Activated CD8-positive, alpha-beta T cell treated with anti-CD3 and anti-CD28 coated beads for 36 hours (primary cell): ENCODE measurements at places on chromosomes 7 and 10. TPM values are rescaled to one million over a fixed set of nuclear protein-coding genes. Genes with fewer than 3 reads are reported as not detected.

DNA sequence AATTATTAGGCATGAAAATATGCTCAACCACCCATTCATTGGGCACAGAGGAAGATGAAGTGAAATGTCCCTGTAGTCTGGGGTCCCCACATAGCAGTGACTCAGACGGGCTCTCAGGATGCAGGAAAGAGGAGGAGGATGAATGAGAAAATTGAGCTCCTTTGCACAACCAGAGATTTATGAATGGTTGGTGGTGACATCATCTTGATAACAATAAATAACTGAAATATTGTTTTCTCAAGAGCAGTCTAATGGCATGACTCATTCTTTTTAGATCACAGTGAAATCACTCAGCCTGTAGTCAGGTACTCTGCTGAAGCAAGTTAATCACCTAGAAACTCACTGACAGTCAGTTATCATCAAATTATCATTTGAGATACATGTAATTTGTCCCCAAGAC lies 254.1 kb downstream of the RELN start:
- no peaks in the 10 kb centered on the region for H3K36me3 ChIP-seq
- peaks cover 9% of the 10 kb centered on the region for H3K27me3 ChIP-seq
- no peak for DNase-seq
- no peaks in the 10 kb centered on the region for H3K4me1 ChIP-seq

- H3K4me3 ChIP-seq, result peak overlapping the region; percentile 94
- peaks cover 24% of the 10 kb centered on the region for H3K36me3 ChIP-seq
- H3K27me3 ChIP-seq, result no peaks in the 10 kb centered on the region
- H3K4me1 ChIP-seq, result peaks cover 41% of the 10 kb centered on the region
- no peak for DNase-seq
Measured at GRCh38 chr10:14952851-14953423, 959 bp downstream of the DCLRE1C start.

GRCh38 chr7:149635561-149636329 lies 137.6 kb downstream of the ZNF467 start:
- H3K36me3 ChIP-seq, result no peaks in the 10 kb centered on the region
- H3K27ac ChIP-seq, result no peak overlapping the region
- peaks cover 6% of the 10 kb centered on the region for H3K27me3 ChIP-seq
- no peak overlapping the region for H3K4me3 ChIP-seq
- no peaks in the 10 kb centered on the region for H3K4me1 ChIP-seq

GRCh38 chr7:46192271-46192670 lies 271.2 kb upstream of the IGFBP3 start:
- no peaks in the 10 kb centered on the region for H3K27me3 ChIP-seq
- H3K4me1 ChIP-seq, result no peaks in the 10 kb centered on the region
- H3K4me3 ChIP-seq, result no peak overlapping the region
- H3K27ac ChIP-seq, result no peak overlapping the region

GRCh38 chr7:69880840-69881239 lies 282.6 kb downstream of the AUTS2 start:
- no peaks in the 10 kb centered on the region for H3K27me3 ChIP-seq
- no peaks in the 10 kb centered on the region for H3K36me3 ChIP-seq
- DNase-seq, result no peak

DNA sequence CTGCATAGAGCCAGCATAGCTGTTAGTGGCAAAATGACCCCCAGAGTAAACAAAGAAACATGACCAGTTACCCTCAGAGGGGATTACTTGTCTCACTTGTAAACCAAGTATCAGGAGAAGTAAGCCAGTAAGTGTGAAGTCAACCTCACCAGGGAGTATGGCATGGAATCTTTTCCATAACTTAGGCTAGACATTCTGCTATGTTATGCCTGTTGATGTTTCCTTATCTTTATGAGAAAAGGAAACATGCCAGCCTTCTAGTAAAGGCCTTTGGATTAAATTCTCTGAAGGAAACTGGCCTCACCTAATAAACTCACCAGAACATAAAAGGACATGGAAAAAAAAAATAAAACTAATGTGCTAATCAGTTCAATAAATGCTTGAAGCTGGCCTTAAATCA lies 87.7 kb downstream of the SEM1 start:
- peaks cover 2% of the 10 kb centered on the region for H3K36me3 ChIP-seq
- H3K27ac ChIP-seq, result no peak overlapping the region
- no peak overlapping the region for H3K4me3 ChIP-seq
- peaks cover 2% of the 10 kb centered on the region for H3K27me3 ChIP-seq
- no peaks in the 10 kb centered on the region for H3K4me1 ChIP-seq

- H3K4me3 ChIP-seq, result no peak overlapping the region
- H3K27me3 ChIP-seq, result no peaks in the 10 kb centered on the region
- DNase-seq, result no peak
- no peak overlapping the region for H3K27ac ChIP-seq
- H3K36me3 ChIP-seq, result peaks cover 10% of the 10 kb centered on the region
- no peaks in the 10 kb centered on the region for H3K4me1 ChIP-seq
Measured at GRCh38 chr7:144470078-144470477, 66.6 kb upstream of the NOBOX start.

DNA sequence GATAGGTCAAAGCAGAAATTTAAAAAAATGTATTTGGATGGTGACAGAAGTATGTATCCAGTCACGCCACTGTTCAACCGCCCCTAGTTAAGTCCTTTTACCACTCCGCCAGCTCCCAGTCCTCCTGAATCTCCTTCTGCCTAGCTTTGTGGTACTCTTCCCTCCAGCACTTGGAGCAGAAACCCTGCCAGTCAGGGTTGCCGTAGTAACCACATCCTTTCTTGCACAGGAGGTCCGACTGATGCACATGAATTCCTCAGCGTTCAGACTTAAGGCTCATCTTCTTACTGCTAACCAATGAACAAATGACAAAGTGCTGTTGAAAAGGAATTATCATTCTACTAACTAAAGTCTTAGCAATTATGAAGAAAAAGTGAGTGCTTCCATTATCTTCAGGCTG lies 175.3 kb upstream of the KCTD7 start:
- H3K36me3 ChIP-seq, result peaks cover 6% of the 10 kb centered on the region
- no peak overlapping the region for H3K4me3 ChIP-seq
- DNase-seq, result no peak
- H3K27ac ChIP-seq, result no peak overlapping the region

- no peak overlapping the region for H3K27ac ChIP-seq
- DNase-seq, result no peak
- H3K36me3 ChIP-seq, result no peaks in the 10 kb centered on the region
- H3K4me3 ChIP-seq, result no peak overlapping the region
- no peaks in the 10 kb centered on the region for H3K27me3 ChIP-seq
Measured at GRCh38 chr10:76463111-76463510, 1031.7 kb downstream of the LRMDA start.

DNA sequence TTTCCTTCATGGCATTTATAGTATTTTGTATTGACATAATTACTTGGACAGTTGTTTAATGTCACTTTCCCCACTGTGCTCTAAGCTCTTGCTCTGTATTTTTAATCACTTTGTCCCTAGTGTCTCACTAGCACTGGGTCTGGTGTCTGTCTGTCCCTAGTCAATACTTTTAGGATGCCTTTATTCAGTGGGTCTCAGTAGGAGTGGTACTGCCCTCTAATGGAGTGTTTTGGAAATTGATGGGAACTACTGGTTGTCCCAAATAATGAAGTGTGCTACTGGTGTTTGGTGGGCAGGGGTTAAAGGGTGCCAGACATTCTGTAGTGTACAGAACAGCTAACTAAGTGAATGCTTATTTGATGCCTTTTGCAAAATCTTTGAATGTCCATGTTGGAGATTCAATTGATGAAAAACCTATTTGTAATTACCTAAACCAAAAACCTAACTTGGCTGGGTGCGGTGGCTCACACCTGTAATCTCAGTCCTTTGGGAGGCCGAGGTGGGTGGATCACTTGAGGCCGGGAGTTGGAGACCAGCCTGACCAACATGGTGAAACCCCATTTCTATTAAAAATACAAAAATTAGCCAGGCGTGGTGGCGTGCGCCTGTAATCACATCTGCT lies 33.3 kb downstream of the CDK14 start:
- no peak overlapping the region for H3K27ac ChIP-seq
- H3K4me1 ChIP-seq, result no peaks in the 10 kb centered on the region
- H3K4me3 ChIP-seq, result no peak overlapping the region

- H3K36me3 ChIP-seq, result no peaks in the 10 kb centered on the region
- H3K27me3 ChIP-seq, result no peaks in the 10 kb centered on the region
- H3K4me3 ChIP-seq, result no peak overlapping the region
- peak; percentile 32 for DNase-seq
- peaks cover 11% of the 10 kb centered on the region for H3K4me1 ChIP-seq
Measured at GRCh38 chr10:124043310-124044142, 49.9 kb downstream of the CHST15 start.

GRCh38 chr7:116929021-116929420 lies 24.3 kb upstream of the ST7 start:
- H3K4me3 ChIP-seq, result no peak overlapping the region
- no peak overlapping the region for H3K27ac ChIP-seq
- no peaks in the 10 kb centered on the region for H3K36me3 ChIP-seq
- peaks cover 3% of the 10 kb centered on the region for H3K4me1 ChIP-seq
- peaks cover 1% of the 10 kb centered on the region for H3K27me3 ChIP-seq

DNA sequence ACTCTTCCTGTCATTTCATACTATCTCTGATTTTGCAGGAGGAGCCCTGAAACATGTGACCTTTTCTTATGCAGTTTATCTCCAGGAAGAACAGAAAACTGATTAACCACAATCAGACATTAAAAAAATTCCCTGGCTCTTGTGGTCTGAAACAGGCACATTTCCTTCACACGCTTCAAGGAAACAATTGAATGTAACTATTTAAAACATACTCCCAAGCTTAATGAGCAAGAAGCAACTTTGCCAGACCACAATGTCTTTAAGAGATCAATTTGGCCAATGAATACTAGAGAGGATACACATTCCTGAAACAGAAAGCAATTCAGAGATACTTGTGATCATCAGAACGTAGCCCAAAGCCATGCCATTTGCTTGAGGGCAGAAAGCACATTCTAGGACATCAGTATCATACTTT lies 65.8 kb downstream of the PIP4K2A start:
- no peaks in the 10 kb centered on the region for H3K27me3 ChIP-seq
- peaks cover 57% of the 10 kb centered on the region for H3K36me3 ChIP-seq
- H3K27ac ChIP-seq, result peak overlapping the region; percentile 99
- DNase-seq, result no peak
- H3K4me3 ChIP-seq, result peak overlapping the region; percentile 69

GRCh38 chr7:81128011-81128410 lies 209.2 kb upstream of the SEMA3C start:
- H3K27me3 ChIP-seq, result no peaks in the 10 kb centered on the region
- no peaks in the 10 kb centered on the region for H3K36me3 ChIP-seq
- no peak for DNase-seq
- H3K4me1 ChIP-seq, result no peaks in the 10 kb centered on the region
- H3K4me3 ChIP-seq, result no peak overlapping the region
- H3K27ac ChIP-seq, result no peak overlapping the region

- H3K4me1 ChIP-seq, result no peaks in the 10 kb centered on the region
- H3K36me3 ChIP-seq, result no peaks in the 10 kb centered on the region
- H3K27me3 ChIP-seq, result no peaks in the 10 kb centered on the region
- no peak overlapping the region for H3K27ac ChIP-seq
Measured at GRCh38 chr10:95324436-95325268, 33.8 kb upstream of the PDLIM1 start.

- H3K36me3 ChIP-seq, result peaks cover 43% of the 10 kb centered on the region
- H3K4me1 ChIP-seq, result peaks cover 34% of the 10 kb centered on the region
- H3K27me3 ChIP-seq, result no peaks in the 10 kb centered on the region
- no peak overlapping the region for H3K4me3 ChIP-seq
Measured at GRCh38 chr10:72561745-72562166, 64.1 kb downstream of the MICU1 start.

DNA sequence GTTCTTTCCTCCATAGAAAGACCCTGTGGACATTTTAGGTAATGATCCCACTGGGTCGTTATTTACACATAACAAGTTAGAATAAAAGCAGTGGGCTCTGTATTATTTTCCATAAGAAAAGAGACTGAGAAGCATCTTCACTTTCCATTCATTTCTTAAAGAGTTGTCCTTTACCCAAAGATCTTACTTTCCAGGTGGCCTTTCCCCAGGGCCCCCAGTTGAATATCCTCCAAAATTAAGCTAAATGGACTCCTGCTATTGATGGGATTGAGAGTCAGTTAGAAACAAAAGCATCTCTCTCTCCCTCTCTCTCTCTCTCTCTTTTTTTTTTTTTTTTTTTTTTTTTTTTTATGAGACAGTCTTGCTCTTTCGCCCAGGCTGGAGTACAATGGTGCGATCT lies 224.8 kb downstream of the KIAA1217 start:
- H3K36me3 ChIP-seq, result no peaks in the 10 kb centered on the region
- no peaks in the 10 kb centered on the region for H3K4me1 ChIP-seq
- H3K27ac ChIP-seq, result no peak overlapping the region
- peaks cover 1% of the 10 kb centered on the region for H3K27me3 ChIP-seq

- no peak overlapping the region for H3K4me3 ChIP-seq
- no peaks in the 10 kb centered on the region for H3K36me3 ChIP-seq
- H3K4me1 ChIP-seq, result peaks cover 11% of the 10 kb centered on the region
- H3K27me3 ChIP-seq, result peaks cover 1% of the 10 kb centered on the region
- no peak for DNase-seq
Measured at GRCh38 chr7:112572669-112573301, 92.0 kb downstream of the LSMEM1 start.

- peak overlapping the region; percentile 63 for H3K27ac ChIP-seq
- H3K4me1 ChIP-seq, result peaks cover 11% of the 10 kb centered on the region
- peak; percentile 10 for DNase-seq
- no peaks in the 10 kb centered on the region for H3K27me3 ChIP-seq
- no peak overlapping the region for H3K4me3 ChIP-seq
Measured at GRCh38 chr10:27884185-27884641, 114.7 kb downstream of the ODAD2 start.

DNA sequence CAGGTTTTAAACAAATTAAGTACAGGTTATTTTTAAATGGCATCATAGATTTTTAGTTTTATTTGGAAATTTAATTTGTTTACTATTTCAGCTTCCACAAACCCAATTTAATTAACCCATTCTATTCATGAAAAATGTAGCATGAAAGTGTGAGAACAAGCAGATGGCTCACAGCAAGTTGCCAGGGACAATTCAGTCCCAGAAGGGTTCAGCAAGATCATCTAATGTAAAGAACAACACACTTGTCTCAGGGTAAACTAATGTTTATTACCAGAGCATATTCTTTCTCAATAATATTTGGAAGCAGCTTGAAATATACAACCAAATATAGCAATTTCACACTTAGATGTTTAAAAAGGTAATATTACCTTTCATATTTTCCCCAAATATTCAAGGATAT lies 166.9 kb upstream of the SLC13A1 start:
- H3K36me3 ChIP-seq, result no peaks in the 10 kb centered on the region
- no peak overlapping the region for H3K4me3 ChIP-seq
- no peak overlapping the region for H3K27ac ChIP-seq
- H3K27me3 ChIP-seq, result no peaks in the 10 kb centered on the region
- no peaks in the 10 kb centered on the region for H3K4me1 ChIP-seq

GRCh38 chr7:25478925-25479324 lies 250.6 kb upstream of the NPVF start:
- no peak for DNase-seq
- H3K4me3 ChIP-seq, result no peak overlapping the region
- peaks cover 2% of the 10 kb centered on the region for H3K27me3 ChIP-seq
- no peak overlapping the region for H3K27ac ChIP-seq
- no peaks in the 10 kb centered on the region for H3K4me1 ChIP-seq
- H3K36me3 ChIP-seq, result no peaks in the 10 kb centered on the region

GRCh38 chr7:14902589-14903067 lies at the start of gene DGKB:
TSS of gene DGKB (minus strand) at chr7:14902751.
- H3K27me3 ChIP-seq, result no peaks in the 10 kb centered on the region
- H3K27ac ChIP-seq, result no peak within 1 kb of the TSS

ACHE gene
- total RNA-seq, result 0.25 TPM

LRIT2 gene
- not detected for total RNA-seq

ZNF680 gene
- total RNA-seq, result 13.7 TPM

ELMO1 gene
- 75.3 TPM for total RNA-seq

GRK5 gene
- 14.8 TPM for total RNA-seq

ASL gene
- total RNA-seq, result 19.4 TPM

LBX1 gene
- total RNA-seq, result not detected

SEM1 gene
- 34.7 TPM for total RNA-seq

CYP3A4 gene
- total RNA-seq, result not detected

MMP21 gene
- not detected for total RNA-seq
